CMK (cell line): ENCODE measurements at places on chromosomes 7 and 10.

DNA sequence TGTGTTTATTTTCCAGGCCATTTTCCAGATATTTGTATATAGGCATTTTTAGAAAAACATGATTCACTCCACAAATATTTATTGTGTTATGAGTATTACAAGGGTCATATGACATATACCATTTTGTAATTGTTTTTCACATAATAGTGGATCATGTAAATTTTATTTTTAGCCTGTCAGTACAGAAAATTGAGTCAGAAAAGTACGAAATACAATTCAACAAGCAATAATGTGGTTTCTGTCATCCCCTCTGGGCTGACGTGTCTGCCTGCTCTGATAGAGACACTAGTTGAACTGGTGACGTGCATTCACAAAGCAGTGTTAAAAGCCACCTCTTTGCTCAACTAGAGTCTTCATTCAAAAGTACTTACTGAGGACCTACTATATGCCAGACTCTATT, 97.9 kb upstream of the STEAP1B start:
- DNase-seq = no peak

DNA sequence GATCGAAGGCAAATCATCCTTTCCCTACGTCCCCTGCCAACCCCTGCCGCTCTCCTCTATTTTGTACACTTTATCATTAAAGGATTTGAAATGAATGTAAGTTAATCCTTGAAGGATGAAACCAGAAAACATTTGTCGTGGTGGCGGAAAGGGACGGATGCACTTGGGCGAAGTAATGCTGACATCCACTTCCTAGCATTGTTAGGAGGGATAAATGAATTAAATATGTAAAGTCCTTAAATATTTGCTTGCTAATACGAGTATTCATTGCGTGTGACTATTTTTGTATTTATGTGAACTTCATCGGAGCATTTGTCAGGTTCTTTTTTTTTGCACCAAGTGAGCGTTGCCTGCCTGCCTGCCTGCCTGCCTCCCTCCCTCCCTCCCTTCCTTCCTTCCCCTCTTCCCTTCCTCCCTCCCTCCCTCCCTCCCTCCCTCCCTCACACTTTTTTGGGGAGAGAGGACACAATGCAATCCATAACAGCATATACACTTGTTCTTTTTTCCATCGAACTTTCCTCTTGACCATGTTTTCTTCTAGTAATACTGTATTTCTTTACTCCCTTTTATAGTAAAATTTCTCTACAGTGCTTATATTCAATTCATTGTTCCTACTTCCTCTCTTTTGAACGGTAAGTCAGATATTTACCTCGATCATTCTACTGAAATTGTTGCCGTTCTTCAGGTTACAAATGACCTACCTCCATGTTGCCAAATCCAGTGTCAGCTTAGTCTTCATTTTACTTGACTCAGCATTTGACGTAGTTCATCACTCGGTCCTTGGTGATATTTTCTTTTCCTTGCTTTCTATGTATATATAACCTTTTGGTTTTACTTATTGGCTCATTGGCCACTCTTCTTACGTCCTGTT, 831 bp downstream of the CCDC7 start:
- DNase-seq = no peak

DNA sequence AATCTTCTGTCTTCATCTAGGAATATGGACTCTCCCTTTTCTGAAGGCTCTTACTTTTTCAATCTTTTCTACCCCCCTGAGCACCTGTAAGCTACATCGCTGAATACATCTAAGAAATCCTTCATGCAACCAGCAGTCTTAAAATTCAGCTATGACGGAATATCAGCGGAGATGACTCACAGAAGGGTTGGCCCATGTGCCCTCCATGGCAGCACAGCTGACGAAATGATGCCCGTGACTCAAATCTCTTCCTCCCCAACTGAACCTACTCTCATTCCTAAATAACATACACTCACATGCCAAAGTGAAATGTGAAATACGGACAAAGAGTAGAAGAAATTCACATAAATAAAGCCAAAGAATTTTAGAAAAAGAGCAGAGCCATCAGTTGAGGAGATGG, 30.3 kb upstream of the NCAPG2 start:
- no peak for DNase-seq

GRCh38 chr7:69534461-69535041, 63.7 kb upstream of the AUTS2 start:
- DNase-seq = no peak

GRCh38 chr10:70596110-70596798, 6.3 kb downstream of the PRF1 start:
- DNase-seq = no peak

GRCh38 chr7:133650487-133651300, 397.8 kb downstream of the EXOC4 start:
- DNase-seq = no peak

DNA sequence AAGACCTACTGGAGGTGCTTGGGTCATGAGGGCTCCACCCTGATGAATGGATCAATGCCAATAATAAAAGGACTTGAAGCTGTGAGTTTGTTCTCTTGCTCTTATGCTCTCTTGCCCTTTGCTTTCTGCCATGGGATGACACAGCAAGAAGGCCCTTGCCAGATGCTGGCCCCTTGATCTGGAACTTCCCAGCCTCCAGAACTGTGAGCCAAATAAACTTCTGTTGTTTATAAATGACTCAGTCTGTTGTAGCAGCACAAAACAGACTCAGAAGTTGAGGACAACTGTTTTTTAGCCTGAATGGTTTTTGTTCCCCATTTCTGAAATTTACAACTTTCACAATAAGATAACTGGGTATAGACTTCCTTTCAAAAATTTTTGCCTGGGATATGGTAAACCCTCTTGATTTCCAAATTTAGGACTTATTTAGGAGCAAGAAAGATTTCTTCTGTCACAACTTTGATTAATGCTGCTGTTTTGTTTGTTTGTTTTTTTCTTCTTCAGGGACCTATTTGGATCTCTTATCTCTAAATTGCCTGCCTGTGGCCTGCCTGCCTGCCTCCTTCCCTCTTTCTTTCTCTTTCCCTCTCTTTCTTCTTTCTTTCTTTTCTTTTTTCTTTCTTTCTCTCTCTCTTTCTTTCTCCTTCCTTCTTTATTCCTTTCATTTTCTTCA, 12.1 kb downstream of the ENTPD1 start:
- no peak for DNase-seq

- DNase-seq = no peak
Measured at GRCh38 chr7:135616136-135616535, 46.2 kb upstream of the STMP1 start.

DNA sequence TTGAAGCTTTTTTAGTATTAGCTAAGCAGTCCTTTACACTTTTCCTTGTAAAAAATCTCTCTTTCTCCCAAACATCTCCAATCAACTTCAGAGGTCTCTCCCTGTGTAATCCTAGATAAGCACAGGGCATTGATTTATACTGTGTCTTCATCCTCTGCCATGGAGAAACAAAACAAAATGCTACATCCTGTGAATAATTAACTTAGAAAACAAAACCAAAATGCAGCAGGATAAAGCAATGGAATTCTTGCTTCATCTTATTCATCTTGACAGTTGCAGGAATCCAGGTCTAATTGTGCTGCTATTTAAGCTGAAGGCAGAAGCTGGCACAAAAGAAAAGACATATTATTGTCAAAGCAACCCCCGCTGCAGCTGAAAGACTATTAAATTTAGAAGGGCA, 641.5 kb upstream of the SORCS1 start:
- DNase-seq = no peak

DNA sequence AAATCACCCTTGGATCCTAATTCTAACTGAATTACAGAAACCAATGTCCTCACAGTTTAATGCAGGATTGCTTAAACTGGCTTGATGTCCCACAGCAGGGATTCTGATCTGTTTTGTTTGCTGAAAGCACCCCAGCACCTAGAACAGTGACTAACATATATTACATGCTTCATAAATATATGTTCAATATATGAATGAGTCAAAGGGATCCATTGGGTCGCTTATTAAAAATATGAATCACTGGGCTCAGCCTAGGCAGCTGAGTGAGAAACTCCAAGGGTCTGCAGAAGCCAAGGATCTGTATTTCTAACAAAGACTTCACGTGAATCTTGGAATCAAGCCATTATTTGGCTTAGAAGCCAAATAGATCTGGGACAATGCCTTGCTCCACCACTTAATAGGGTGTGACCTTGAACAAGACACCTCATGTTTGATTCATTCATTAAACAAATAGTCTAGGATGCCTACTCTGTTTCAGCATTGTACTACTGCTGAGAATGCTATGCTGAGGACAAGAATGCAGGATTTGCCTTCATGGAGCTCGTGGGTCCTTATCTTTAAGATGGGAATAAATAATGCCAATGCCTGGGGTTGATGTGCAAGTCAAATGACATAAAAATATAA, 103.4 kb upstream of the DLX6 start:
- DNase-seq = no peak

GRCh38 chr7:155487509-155488482, 29.9 kb downstream of the EN2 start:
- DNase-seq = no peak

DNA sequence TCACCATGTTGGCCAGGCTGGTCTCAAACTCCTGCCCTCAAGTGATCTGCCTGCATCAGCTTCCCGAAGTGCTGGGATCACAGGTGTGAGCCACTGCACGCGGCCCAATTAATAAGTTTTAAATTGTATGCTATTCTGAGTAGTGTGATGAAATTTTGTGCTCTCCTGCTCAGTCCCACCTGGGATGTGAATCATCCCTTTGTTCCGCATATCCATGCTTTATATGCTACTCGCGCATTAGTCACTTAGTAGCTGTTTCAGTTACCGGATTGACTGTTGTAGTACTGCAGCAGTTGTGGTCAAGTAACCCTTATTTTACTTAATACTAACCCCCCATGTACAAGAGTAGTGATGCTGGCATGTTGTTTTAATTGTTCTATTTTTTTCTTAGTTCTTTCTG, 47.3 kb upstream of the OIT3 start:
- DNase-seq = no peak

DNA sequence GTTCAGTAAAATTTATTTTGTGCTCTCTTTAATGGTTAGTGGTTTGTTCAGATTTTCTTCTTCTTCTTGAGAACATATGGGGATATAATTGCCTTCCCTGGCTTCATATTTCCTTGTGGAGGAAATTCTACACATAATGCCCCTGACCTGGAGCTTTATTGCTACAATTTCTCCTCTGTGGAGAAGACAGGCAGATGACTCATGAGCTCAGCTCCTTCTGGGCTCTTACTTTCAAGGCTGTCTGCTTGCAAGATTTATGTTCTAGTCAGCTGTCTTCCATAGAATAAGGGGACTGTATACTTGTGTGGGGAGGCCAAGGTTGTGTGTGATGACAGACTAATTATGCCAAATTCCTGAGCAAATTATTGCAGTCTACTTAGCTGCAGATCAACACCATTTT, 1.6 kb downstream of the LRRD1 start:
- DNase-seq = no peak

GRCh38 chr7:30630986-30631385, 36.3 kb downstream of the GARS1 start:
- no peak for DNase-seq

DNA sequence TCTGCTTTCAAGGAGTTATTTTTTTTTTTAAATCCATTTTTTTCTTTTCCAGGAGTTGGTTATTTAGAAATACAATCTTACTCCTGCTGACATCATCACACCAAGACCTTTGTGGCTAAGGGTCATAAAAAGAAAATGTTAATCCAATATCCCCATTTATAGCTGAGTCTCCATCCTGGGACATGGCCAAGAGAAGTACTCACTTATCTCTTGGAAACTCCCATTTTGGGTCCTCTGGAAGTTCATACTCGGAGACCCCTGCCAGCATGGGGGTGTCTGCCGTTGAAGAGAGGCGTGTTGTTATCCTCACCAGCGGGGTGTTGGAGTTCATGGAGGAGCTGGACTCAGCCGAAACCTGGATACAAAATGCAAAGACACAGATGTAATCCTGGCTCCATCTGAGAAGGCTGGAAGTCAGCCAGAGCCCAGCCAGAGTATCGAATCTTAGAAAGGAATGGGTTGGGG, 94.6 kb downstream of the FGFR2 start:
- DNase-seq = no peak

DNA sequence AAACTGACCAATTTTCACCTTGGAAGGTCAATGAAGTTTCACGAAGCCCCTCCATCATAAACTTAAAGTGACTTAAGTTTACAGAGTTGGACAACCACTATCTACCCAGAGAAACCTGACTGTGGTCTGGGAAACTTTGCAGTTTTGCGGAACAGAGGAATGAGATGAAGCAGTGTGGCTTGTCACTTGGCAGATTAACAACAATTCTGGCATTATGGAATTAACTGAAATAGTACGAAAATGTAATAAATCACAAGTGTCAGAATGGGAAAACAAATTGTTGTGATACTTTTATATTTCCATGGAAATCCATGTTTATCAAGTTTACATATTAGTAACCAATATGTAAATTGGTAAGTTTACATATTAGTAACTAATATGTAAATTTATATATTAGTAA, 4.9 kb downstream of the KMT2C start:
- DNase-seq = no peak

DNA sequence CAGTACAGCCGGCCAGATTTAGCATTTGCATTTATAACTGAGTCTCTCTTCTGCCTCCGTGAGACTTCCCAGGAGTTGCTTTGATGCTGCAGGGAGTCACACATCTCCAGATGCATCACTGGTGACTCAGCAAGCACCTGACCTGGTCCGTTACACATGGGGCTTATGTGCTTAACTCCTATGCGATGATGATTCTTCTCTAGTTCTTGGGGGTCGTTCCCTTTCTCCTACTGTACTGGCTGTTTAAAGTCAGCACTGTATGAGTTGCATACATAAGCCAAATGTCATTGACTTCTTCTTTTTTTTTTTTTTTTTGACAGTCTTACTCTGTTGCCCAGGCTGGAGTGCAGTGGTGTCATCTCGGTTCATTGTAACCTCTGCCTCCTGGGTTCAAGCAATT, 13.0 kb upstream of the AKR1E2 start:
- DNase-seq = no peak

GRCh38 chr7:105098863-105099515, 85.0 kb downstream of the KMT2E start:
- DNase-seq = no peak

DNA sequence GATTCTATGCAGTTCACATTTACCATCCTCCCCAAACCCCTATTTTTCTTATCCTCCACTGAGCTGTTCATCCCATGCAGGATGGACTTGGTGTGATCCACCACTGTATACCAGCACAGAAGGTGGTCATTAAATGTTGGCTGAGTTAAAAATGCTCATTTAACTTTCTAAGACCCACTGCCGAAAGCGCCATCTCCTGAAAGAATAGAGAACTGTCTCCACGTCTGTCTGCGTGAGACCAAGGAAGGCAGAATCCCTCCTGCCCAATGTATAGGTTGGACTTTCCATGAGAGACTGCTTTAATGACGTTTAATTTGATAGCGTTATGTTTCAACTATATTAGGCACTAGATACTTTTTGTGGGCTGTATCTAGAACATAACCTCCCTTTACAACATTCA, 124.3 kb downstream of the GPAM start:
- no peak for DNase-seq

GRCh38 chr10:34430685-34431084, 384.4 kb downstream of the PARD3 start:
- DNase-seq = peak; percentile 5

- no peak for DNase-seq
Measured at GRCh38 chr10:58885686-58886345, 290.6 kb upstream of the PHYHIPL start.

- DNase-seq = no peak
Measured at GRCh38 chr10:29862923-29863614, 196.3 kb downstream of the JCAD start.
